ENCODE measurements at places on chromosomes 3 and 15.
A peak's percentile ranks its signal among the peaks of the same experiment; 100 is the strongest.

DNA sequence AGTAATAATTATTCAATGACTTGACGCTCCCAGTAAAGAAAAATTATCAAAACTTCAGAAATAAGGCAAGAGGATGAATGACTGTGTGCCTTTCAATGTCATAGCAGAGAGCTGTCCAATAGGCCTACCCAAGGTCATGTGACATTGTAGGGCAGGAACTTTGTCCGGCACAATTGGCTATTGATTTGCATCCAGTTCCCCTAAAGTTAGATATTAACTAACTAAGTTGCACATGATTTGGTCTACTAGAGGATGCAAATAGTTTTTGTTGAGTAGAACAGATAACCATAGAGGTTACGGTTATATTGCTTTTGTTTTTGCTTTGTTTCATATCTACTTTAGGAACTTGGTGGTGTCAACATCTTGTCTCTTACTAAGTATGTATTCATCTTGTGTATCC lies 127.9 kb upstream of the PFN2 start:
- DNase-seq = no peak

DNA sequence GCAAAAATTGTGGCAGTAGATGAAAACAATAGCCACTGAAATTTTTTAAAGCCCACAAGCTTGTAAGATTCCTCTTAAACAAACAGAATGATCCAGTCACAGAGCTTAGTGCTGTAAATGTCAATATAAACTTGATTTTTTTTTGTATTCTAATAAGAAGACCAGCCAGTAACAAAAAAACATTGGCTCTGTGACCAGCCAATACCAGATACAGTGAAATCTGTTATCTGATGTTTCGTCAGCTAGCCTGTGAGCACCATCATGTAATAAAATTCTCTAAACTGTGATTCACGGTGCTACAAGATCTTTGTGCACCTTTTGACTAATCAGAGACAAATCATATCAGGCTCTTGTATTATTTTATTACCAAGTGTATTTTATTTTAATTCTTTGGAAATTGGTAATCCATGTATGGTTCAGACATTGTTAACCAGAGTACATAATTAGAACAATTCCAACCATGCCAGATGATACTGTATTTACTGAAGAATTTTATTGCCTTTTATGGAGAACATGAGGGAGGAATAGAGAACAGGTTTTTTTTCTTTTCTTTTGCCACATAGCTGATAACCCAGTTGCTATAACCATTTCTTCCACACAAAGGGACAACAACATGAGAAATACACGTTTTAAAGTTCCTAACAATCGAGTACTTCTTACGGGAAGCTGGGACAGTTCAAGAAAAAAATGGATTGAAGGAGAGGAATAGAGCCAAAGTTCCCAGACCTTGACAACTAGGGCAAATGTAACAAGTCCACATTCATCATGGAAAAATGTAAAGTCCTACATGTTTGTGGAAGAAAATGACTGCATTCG lies 71.9 kb downstream of the FILIP1L start:
- no peak for DNase-seq

DNA sequence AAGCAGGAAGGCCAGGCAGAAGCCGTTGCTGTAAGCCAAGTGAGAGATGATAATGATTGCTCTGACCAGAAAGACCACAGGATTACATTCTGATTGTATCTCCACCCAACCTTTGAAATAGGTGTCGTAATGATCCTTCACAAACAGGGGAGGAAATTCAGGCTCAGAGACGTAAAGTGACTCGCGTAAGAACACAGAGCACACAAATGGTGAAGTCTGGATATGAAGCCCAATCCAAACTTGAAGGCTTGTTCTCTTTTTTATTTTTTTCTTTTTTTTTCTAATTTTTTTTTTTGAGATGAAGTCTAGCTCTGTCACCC lies 25.3 kb upstream of the PIAS1 start:
- no peak for DNase-seq

DNA sequence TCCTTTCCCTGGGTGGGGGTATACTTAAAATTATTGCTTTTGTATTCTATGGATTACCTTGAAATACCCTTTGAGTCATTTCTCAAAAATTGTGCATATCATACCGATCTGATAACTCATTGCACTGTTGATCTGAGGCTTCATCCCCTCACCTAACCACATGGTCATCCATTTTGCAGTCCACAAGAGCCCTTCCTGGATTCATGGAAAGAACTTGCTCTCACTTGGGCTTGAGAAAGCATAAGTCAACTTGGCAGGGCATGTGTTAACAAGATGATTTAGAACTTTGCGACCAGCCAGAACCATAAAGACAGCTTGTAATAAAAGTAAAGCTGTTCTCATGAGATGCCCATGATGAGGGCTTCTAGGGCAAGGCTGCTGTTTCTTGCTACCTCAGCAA lies 22.2 kb downstream of the MME start:
- DNase-seq = no peak

DNA sequence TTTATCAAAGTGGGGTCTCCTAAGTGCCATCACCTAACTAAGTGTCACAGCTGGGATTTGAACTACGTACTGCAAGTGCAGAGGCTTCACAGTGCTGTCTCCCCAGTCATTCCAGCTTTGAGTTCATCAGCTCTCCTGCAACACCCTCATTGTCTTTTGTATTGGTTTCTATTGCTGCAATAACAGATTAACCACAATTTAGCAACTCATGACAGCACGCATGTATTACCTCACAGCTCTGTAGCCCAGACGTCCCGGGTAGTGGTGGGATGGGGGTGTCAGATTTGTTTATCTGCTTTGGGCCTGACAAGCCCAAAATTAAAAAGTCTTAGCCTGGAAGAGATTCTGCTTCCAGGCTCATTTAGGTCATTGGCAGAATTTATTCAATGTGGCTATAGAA lies 220.5 kb upstream of the LRRN1 start:
- no peak for DNase-seq

DNA sequence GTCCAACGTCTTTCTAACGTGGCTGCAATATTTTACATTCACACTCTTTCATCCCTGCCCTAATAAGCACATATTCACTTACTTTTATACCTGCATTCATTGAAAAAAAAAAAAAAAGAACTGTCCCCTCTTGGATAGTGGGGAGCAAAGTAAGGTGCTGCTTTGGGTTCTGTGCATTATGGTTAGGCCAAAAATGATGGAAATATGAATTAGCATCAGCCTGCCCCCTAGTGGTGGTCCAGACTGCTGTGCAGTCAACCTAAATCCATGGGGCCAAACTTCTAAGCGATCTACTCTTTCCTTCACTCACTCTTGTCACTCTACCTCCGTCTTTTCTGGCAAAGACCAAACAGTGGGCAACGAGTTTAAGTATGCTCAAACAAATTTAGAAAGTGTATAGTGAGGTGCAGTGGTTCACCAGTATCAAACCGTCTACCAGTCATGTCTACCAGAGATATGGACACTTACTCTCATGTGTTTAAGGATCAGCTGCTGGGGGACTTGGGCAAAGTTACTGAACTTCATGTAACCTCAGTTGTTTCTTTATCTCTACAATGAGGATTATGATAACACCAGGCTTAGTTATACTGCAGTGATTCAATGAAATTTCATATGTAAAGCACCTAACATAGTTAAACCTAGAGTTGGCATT lies 61.5 kb upstream of the GRM7 start:
- DNase-seq = peak; percentile 2

DNA sequence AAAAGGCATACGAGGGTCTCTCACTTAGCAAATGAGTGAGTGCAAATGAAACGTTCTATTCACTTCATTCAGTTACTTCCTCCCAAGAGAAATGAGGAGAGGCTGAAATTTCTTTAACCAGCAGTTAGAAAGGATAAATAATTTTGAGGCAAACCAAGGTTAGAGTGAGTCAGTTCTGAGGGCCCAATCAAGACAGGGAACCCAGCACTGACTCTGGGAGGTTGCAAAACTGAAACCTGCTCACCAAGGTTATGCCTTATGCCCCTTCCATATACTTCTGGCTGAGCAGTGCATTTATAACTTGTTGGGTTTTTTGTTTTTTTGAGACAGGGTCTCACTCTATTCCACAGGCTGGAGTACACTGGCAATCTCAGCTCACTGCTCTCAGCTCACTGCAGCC lies 4.5 kb upstream of the RPSA start:
- no peak for DNase-seq

DNA sequence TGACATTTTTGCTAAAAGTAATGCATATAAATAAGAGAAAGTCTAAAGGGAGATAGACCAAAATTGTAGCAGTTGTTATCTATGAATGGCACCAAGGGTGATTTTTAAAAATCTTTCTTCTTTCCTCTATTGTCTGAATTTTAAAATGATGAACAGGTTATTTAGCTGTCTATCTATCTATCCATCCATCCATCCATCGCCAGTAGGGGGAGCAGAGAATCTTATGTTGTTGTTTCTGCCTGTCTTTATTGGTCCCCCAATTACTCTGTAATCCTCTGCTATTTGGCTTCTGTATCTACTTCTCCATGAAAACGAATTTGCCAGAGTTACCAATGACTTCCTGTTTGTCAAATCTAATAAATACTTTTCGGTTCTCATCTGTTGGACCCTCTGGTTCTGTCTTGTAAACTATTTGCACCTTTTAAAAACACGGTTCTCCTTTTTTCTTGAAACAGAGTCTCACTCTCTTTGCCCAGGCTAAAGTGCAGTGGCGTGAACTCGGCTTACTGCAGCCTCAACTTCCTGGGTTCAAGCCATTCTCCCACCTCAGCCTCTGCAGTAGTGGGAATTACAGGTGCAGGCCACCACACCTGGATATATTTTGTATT lies 86.0 kb downstream of the ECT2 start:
- peak; percentile 8 for DNase-seq
